ENCODE measurements at places on chromosomes 1 and 21.

DNA sequence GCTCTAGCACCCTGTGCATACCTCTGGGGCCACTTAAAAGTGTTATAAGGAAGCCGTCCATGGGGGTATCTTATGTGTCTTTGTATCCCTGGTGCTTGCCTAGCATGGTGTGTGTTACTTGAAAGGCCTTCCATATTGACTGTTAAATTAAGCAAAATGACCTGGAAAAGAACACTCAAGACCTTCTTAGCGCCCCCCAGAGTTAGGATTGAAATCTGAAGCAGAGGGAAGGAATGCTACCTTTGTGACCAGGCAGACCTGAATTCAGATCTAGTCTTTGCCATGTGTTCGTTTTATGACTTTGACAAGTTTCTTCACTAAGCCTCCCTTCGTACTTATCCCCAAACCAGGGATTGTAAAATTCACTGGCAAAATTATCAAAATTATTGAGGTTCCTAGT is 59.9 kb downstream of the SLC22A15 start:
- no peak for DNase-seq

DNA sequence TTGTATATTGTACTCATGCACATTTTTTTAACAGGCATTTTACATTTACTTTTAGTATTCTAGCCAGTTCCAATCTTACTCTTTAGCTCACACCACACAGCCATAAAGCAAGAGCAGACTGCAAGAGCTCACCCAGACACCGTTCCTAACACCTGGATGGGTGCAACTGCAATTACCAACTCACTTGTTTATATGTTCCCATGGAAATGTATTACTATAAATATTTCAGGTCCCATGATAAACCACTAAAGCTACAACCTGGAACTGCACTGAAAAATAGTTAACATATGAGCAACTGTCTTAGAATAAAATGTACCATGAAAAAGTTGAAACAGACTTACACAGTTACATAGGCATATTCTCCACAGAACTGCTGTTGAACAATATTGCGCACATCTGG is 30.8 kb downstream of the USP48 start:
- DNase-seq, result no peak

- no peak for DNase-seq
Measured at GRCh38 chr1:4668743-4669700, 14.6 kb downstream of the AJAP1 start.

DNA sequence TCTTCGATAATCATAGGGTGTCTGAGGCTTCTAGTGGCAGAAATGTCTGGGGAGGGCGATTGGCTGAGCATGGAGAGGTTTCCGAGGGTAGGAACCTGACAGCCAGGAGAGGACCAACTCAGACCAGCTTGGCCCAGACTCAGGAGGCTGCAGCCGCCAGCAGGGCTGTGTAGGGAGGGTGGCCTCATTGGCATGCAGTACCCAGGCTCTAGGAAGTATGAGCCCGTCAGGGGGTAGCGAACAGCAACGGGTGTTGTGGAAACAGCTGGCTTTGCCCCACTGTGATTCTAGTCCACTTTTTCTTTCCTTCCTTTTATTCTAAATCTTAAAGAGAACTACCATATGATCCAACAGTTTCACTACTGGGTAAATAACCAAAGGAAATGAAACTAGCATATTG is 103.3 kb downstream of the DIRAS3 start:
- no peak for DNase-seq

DNA sequence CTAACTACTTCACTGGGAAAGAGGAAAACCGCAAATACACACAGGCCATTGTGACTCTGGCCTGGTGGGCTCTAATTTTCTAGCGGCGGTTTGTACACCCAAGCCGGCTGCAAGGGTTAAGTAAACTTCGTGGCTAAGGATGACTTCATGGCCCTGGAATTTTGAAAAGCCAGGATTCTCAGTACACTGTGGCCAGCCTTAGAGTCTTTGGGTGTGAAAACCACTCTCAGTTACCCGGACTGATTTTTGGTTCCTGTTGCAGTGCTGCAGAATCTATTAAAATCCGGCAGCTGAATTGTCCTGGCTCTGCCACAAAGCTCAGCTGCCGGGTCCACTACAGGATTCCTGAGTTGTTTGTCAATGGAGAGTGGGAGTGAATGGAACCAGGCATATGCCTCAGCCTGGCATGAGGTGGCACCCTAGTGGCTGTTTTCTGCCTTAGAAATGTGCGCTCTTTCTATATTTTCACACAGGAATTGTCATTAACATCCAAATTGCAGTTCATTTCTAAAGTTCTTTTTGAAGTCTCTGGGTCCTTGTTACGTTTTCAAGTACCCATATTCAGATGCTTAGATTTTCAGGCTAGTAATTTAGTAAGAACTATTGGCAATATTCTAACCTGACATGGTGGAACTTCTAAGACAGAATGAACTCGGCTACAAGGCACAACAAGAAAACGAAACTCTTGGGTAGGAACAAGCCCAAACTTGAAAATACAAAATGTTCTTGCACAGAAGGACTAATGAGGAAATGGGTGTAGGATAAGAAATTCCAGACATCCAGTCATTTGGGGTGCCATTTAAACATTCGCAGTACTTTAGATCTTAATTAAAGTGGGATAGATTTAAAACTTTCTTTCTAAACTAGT is 255.9 kb downstream of the NFIA start:
- no peak for DNase-seq

- DNase-seq, result no peak
Measured at GRCh38 chr1:231842441-231842840, 215.9 kb downstream of the DISC1 start.

- no peak for DNase-seq
Measured at GRCh38 chr1:55200667-55201066, 14.5 kb downstream of the USP24 start.

- DNase-seq, result no peak
Measured at GRCh38 chr1:118826669-118827068, 161.5 kb downstream of the TBX15 start.

DNA sequence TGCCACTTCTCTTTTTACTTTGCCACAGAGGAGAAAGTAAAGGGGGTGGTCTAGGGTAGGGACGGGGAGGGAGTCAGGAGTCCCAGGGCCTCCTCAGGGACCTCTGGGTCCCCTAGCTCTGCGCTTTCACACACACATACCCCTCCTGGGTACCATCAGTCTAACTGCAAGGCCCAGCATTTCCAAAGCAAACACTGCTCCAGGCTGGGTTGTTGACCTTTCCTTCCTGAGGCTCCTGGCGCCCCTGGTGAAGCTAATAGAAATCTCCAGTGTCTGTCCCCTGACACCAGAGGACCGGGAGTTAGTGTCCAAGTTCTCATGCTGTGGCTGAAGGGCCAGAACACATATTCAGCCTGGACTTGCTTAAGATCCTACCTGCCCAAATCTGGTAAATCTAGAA is 3.9 kb downstream of the TMEM63A start:
- no peak for DNase-seq

DNA sequence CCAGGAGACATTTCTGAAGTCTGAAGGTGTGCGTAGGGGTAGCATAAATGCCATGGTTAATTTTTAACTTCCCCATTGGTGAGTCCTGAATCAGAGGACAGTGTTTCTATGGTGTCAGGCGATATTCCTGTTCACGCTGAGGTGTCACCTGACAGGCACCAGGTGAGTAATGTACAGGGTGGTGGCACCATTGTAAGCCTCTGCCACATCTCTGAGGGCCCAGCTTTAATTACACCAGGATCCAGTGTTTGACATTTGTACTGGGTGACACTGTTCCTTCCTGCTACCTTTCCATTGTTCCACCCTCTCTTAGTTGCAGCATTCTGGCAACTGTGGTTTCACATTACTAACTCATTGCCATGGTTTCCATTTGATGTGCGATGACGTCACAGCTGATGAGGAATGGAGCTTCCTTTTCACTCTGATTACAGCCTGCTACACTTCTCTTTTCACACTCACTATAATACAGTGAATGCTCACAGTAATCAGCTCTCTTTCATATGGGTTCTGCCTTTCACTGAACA is 40.6 kb upstream of the MARK1 start:
- DNase-seq, result no peak

DNA sequence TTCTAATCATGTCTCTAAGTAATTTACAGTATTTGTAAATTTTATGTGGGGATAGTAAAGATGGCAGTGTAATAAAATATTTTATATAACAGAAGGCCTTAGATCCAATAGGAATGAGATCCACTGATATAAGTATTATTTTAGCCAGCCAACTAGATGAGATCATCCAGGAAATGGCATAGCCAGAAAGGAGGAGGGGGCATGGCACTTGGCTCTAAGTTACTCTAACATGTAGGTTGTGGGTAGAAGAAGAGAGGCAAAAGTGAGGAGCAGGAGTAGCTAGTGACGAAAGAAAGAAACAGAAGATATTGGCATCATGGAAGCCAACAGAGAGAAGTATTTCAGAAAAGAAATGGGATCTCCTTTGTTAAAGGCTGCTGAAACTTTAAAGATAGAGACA is 426.1 kb downstream of the PTPRC start:
- DNase-seq, result no peak

DNA sequence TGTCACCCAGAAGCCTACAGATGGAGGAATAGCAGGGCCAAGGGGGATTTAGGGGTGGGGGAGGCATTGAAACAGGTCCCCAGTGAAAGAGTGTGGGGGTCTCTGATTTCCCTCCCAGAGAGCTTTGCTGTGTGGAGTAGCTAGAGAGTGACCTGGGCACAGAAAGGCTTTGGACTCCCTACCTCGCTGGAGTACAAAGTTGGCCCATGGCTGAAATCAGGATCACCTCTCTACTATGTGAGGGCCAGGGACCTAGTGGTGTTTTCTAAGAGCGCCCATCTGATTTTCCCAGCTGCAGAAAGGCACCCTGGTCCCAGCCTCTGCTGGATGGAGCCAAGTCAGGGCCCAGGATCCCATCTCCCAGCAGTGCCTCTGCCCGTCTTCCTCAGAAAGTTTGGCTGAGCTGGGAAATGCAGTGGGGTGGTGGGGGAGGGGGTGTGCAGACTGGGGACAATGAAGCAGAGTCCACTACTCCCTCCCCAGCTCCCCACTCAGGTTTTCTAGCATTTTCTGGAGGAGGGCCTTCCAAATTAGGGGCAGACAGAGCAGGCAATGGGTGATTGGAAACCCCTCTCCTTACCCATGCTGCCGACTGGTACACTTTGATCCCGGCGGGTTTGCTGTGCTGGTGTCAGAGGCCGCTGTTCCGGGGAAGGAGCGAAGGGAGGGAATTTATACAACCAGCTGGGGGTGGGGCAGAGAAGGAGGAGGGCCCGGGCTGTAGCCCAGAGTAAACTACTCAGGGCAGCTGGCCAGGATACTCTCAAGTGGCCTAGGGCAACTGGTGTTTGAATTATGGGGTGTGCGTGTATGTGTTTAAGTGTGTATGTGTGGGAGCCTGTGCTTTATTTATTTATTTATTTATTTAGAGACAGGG is at the start of gene SELENBP1:
Gene SELENBP1, minus strand, starts transcription at position 648 of the 877 bp plus-strand sequence. Its CDS starts 64 bp downstream, at position 584.
- DNase-seq, result no peak

GRCh38 chr1:2528966-2529783 is 888 bp downstream of the HES5 start:
- DNase-seq, result peak; percentile 50

DNA sequence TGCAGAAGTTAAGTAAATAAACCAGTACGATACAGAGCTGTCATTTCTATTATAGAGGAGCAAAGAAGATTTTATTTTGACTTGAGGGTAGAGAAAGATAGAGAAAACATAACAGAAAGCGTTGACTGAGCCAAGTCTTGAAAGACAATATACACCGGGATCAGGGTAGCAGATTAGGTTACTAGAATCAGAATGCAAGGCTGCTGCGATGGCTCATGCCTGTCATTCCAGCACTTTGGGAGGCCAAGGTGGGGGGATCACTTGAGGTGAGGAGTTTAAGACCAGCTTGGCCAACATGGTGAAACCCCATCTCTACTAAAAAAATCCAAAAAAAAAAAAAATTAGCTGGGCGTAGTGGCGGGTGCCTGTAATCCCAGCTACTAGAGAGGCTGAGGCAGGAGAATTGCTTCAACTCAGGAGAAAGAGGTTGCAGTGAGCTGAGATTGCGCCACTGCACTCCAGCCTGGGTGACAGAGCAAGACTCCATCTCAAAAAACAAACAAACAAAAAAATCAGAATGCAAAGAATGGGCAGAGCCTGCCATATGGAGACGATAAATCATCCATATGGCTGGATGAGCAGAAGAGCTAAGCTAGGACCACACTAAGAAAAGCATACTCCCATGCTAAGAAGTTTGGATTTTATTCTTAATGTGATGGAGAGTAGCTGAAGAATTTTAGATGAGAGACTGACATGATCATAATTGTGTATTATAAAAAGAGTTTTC is 9.9 kb upstream of the ABCD3 start:
- no peak for DNase-seq

DNA sequence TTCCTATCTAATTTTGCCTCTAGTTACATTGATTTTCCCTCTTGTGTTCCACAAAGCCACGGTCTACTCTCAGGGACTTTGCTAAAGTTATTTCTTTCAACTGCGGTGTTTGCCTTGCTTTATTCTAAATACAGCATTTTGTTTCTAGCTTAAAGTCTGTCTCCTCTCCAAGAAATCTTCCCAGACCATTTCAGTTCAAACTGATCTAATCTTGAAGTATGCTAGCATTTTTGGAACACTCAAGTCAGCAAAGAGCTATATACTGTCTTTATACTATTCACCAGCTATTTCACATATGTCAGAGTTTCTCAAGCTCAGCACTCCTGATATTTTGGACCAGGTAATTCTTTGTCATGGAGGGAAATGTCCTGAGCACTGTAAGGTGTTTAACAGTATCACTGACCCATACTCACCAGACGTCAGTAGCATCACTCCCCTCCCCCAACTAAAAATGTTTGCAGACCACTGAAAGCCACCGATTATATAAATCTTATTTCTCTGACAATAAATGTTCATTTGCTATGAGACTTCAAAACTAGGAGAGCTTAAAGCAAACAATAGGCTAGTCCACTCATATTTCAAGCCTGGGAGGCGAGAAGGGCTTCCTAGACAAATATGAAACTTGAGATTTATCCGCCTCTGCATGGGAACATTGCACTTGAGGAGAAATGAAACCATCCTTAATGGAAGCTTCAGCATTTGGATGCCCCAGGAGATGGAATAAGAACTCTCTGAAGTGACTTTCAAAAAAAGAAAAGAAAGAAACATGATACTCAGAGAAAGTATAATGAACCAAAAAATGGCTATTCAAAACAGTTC is 81.1 kb downstream of the KIAA0319L start:
- DNase-seq, result no peak

DNA sequence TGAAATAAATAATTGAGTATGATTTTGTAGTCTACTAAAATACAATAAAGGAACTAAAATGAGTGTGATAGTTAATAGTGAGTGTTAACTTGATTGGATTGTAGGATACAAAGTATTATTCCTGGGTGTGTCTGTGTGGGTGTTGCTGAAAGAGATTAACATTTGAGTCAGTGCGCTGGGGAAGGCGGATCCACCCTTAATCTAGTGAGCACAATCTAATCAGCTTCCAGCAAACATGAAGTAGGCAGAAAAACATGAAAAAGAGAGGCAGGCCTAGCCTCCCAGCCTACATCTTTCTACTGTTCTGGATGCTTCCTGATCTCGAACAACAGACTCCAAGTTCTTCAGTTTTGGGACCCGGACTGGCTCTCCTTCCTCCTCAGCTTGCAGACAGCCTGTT is 1716.6 kb downstream of the MRPL39 start:
- no peak for DNase-seq

- DNase-seq, result no peak
Measured at GRCh38 chr1:18778437-18778836, 81.0 kb downstream of the TAS1R2 start.

GRCh38 chr1:192807211-192808162 is 1.4 kb upstream of the RGS2 start:
- DNase-seq, result peak; percentile 27
